HFFc6 (cell line): ENCODE measurements at places on chromosomes 12 and 14. TPM values are rescaled to one million over a fixed set of nuclear protein-coding genes. Genes with fewer than 3 reads are reported as not detected.
A peak's percentile ranks its signal among the peaks of the same experiment; 100 is the strongest.

Gene RPS6KA5
- total RNA-seq: 0.05 to 0.55 TPM (median 0.39 TPM) in 3 replicates

Gene SCN8A
- 14.6 to 16.5 TPM (median 15.9 TPM) in 3 replicates for total RNA-seq

DNA sequence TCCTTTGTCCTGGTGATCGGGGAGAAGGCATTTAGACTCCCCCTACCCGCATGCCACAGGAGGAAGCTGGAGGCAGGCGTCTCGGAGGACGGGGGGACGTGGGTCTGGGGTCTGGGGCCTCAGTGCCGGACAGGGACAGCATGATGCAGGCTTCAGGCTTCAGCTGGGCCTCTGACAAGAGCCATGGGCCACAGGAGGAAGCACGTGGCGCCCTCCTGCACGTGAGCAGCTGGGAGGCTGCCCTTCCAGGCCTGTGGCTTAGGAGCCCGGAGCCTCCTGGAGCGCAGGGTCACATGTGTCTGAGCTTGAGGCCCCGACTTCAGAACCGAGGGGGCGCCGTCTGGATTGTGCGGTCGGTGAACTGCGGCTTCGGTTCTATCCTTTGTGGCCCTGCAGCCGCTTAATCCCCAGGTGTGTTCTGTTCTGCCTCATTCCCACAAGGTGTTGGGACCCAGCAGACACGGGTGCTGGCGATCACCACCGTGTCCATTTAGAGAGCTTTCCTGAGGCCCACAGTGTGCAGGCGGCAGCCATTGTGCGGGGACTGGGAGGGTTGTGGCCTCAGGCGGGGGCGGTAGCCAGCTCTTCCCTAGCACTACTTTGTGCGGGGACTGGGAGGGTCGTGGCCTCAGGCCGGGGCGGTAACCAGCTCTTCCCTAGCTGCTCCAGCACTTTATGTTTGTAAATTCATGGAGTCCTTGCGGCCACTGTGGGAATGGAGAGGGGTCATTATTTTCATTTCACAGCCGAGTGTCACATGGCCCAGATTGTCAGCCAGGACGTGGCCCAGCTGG is 150.2 kb downstream of the ADGRD1 start:
- no peak for DNase-seq
- H3K4me1 ChIP-seq: no peaks in the 10 kb centered on the region
- no peaks in the 10 kb centered on the region; the same call in 1 of the 2 replicates for H3K27me3 ChIP-seq
- no peak overlapping the region for H3K27ac ChIP-seq
- H3K4me3 ChIP-seq: no peak overlapping the region

- peak; percentile 57 for DNase-seq
- peaks cover 22% of the 10 kb centered on the region for H3K36me3 ChIP-seq
- H3K27me3 ChIP-seq: no peaks in the 10 kb centered on the region; the same call in 1 of the 2 replicates
- peaks cover 44% of the 10 kb centered on the region for H3K4me1 ChIP-seq
- peak overlapping the region; percentile 33; the same call in 1 of the 2 replicates for H3K4me3 ChIP-seq
Measured at GRCh38 chr12:5488626-5488955, 56.7 kb downstream of the NTF3 start.

DNA sequence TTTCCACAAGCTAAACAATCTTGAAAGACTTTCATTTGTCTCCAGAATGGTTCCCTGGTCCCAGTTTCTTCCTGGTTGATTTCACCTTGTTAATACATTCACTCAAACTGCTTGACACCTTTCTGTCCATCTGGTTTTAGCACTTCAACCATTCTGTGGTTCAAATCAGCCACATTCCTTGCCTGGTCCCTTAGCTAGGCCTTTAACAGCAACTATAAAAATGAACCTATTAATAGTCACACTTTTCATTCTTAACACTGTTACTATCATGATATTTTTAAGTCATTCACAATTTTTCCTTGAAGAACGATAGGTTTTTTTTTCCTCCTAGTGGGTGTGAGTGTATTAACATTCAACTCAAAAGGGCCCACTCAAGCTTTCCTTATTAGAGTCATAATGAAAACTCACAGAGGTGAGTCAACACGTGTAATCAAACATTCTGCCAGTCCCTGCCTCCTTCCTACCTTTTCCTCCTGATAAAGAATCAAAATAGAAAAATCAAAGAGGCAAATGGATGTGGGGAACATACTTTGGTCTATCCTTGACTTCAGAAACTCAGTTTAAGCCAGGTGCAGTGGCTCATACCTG is 34.4 kb upstream of the CCNT1 start:
- H3K4me3 ChIP-seq: no peak overlapping the region
- peaks cover 23% of the 10 kb centered on the region for H3K4me1 ChIP-seq
- peaks cover 3% of the 10 kb centered on the region for H3K27me3 ChIP-seq
- no peaks in the 10 kb centered on the region for H3K36me3 ChIP-seq

- H3K27ac ChIP-seq: no peak overlapping the region
Measured at GRCh38 chr12:52542785-52543318, 10.1 kb downstream of the KRT71 start.
